Right atrium auricular region (tissue), 2 donors: ENCODE measurements at places on chromosomes 7 and 10. TPM values are rescaled to one million over a fixed set of nuclear protein-coding genes. Genes with fewer than 3 reads are reported as not detected.
A peak's percentile ranks its signal among the peaks of the same experiment; 100 is the strongest.

DNA sequence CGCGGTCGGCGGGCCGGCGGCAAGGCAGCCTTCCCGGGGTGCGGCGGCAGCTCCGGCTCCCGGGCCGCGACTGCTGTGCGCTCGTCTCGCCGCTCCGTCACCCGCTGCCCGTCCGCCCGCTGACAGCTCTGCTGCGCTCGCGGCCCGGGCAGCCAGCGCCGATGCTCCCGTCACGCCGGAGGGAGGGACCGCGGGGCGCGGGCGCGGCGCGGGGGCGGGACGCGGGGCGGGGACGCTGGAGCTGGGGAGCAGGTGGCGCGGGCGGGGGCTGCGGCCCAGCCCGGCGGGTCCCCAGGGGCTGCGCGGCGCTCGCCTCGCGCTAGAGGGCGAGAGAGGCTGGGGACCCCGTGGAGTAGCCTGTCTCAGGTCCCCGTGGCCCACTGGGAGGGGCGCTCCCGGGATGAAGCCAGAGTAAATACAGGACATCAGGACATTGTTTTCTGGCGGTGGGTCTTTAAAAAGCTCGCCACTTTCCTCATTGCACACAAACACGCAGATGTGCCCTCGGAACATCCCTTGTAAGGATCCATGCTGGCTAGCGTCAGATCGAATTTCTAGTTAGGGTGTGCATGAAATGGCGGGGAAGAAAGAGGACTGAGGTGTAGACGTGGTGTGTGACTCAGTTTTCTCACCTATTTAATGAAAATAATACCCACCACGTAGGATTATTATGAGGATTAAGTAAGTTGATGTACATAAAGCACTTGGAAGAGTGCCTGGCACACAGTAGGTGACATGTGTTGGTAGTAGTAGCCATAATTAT lies at the start of gene ELAPOR2:
Gene ELAPOR2, minus strand, starts transcription at position 130 of the 763 bp plus-strand sequence. CDS start 141 bp downstream, outside the sequence.
- peak; percentile 60 for DNase-seq

- DNase-seq = no peak
These were observed 155.1 kb upstream of the ETV1 start for GRCh38 chr7:14144538-14144937.

DNA sequence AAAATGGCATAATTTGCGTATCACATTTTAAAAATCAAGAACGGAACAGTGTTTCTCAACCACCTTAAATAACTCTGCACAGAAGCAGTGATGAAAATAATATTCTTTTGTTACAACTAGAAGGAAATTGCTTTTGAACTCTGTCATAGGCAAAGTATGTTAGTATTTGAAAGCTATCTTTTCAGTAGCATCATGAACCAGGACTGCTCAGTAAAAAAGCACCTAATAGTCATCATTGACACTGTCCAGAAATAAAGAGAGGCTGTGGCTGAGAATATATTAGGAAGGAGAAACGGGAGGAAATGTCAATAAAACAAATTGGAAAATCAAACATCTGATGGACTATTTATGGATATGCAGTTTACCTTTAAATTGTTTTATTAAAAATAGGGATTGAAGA lies 237.2 kb upstream of the AKR1E2 start:
- no peak for DNase-seq

DNA sequence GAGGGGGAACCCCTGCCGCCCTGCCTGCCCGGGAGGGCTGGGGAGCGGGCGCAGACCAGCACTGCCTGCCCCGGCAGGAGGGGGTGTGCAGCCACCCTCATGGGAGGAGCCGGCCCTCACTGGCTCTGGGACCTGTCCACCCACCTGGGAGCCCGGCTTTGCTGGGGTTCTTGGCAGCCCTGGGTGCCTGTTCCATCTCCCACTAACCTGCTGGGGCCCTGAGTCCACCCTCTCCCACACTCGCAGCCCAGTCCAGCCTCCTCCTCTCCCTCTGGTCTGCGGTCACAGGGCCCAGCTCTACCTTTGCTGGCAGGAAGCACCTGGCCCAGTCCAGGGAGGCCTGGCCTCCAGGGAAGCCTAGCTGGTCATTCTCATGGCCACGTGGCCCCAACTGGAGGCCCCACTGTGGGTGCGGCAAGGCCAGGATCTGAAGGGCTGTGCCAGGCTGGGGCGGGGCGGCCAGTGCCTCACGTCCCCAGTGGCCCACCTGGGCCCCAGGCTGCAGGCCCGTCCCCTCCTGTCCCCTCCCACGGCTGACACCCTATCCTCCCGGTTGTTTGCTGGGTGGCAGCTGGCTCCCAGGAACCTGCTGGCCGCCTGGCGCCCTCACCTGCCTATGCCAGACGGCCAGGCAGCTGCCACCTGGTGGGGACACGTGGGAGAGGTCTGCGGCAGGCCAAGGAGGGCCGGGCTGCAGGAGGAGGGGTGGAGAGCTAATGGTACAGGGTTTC lies at the start of gene TMEM184A:
Gene TMEM184A, minus strand, starts transcription at position 393 of the 731 bp plus-strand sequence. CDS start 721 bp downstream, outside the sequence.
- no peak for DNase-seq

GRCh38 chr10:88759366-88760101 lies at the start of gene LIPN:
LIPN (plus strand) TSS chr10:88760020; CDS start chr10:88761406, 1,386 bp downstream.
- DNase-seq = peak; percentile 60

- DNase-seq = no peak
These were observed 44.0 kb downstream of the CALD1 start for GRCh38 chr7:134823400-134823799.

DNA sequence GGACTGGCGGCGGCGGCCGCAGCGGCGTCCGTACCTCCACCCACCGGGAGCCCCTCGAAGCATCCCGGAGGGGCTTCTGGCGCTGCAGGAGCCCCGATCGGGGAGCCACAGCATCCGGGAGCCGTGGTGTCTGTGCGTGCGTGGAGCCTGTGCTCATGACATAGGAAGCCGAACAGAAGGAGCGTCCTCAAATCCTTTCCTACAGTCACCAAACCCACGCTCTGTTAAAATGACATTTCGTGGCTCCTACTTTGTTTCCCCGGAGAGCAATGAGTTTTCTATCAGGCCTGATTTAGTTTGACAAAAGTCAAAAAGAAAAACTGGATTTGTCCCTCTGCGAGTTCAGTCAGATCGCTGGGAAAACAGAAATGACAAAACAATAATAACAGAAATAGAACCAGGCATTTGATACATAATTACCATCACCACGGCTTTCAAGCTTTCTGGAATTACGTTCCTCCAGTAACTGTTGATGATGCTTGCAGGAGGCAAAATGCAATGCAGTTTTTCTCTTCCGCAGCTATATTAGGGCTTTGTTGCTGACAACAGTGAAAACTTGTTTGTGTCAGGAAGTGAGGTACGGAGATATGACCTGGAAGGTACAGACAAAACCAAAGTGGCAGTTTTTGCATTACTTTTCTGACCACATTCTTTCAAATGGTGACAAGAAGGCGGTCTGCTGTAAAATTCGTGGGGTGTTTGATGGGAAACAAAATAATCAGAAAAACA lies 219.3 kb upstream of the MKLN1 start:
- DNase-seq = no peak

DNA sequence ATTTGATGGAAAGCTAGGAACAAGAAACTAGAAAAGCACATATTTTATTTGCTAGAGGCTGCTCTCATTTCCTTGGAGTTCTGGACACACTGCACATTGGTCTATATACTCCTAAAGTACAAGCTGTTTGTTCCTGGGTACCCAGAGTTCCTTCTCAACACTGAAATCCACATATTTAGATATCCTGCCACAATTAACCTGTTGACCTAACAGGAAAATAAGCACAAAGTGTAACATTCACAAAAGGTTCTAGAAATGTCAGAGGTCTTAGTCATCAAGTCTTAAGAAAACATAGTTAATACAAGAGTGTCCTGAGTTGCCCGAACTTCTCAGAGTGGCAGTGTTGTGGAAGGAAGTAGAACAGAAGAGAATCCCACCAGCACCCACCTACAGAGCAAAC lies 115.6 kb downstream of the ELMO1 start:
- no peak for DNase-seq

GRCh38 chr7:9189703-9190102 lies 756.3 kb downstream of the NXPH1 start:
- DNase-seq = no peak

- no peak for DNase-seq
These were observed 26.6 kb upstream of the KAT6B start for GRCh38 chr10:74799721-74800221.

DNA sequence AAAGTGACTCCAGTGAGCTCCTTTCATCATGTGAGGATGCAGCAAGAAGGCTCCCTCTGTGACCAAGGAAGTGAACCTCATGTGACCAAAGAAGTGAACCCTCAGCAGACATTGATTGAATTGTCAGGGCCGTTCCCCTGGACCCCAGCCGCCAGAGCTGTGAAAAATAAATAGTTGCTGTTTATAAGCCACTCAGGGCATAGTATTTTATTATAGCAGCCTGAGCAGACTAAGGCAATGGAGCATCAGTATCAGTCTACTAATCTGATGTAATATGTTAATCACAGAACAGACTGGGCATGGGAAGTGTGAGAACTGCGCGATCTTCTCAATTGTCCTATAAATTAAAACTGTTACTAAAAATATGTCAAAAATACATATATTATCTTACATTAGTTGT lies 384.5 kb upstream of the PRKCQ start:
- DNase-seq = no peak

- DNase-seq = no peak
These were observed 1134.0 kb upstream of the LRRN3 start for GRCh38 chr7:109956916-109957315.

DNA sequence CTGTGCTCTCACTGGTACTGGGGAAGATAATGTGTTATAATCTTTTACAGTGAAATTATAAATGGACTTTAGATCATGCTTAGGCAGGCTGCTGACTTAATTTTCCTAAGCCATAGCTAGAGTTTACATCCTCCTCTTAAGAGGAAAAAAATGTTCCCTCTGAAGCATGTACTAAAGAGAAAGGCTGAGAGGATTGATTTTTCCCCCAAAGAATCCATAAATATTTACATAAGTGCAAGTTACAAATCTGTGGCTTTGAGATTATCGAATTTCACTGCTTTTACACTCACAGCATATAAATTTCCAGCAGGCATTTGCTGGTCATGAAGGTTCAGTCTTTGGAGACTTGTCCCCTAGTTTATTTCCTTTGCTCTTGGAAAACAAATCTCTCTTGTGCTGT lies 43.7 kb downstream of the CREB5 start:
- no peak for DNase-seq

GRCh38 chr7:157832421-157832820 lies 495.6 kb downstream of the DNAJB6 start:
- no peak for DNase-seq

DNA sequence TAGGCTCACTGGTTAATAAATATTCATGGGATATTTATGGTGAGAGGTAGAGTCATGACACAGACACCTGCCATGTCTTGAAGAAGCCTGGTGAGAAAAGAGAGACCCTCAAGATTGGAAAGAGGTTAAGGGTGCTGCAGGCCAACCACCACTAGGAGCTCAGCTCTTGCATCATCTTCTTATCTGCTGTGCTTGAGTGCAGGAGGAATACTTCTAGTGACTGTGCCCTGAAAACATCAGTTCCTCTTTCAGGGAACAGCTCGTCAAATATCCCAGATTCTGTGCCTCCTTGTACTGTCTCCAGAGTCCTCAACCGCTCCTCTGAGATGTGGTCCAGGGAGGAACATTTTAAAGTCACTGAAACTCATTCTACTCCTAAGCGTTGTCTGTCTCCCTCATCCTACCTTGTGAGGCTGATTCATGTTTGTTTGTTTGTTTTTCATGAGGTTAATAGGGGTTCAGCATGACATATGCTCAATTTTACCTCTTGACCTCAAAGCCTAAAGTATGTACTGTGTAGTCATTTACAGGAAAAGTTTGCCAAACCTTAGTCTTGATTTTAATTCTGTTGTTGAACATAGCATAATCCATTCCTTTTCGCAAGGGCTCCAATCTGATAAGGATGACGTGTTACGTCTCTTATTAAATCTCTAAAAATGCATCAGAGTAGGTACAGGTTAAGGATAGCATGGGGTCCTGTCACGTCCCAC lies 293.1 kb downstream of the C7orf25 start:
- DNase-seq = no peak

GRCh38 chr7:113867325-113867724 lies 51.5 kb downstream of the PPP1R3A start:
- DNase-seq = no peak

GRCh38 chr10:53325066-53325465 lies 552.5 kb upstream of the MBL2 start:
- no peak for DNase-seq

- DNase-seq = no peak
These were observed 25.8 kb downstream of the POLL start for GRCh38 chr10:101562231-101562630.

DNA sequence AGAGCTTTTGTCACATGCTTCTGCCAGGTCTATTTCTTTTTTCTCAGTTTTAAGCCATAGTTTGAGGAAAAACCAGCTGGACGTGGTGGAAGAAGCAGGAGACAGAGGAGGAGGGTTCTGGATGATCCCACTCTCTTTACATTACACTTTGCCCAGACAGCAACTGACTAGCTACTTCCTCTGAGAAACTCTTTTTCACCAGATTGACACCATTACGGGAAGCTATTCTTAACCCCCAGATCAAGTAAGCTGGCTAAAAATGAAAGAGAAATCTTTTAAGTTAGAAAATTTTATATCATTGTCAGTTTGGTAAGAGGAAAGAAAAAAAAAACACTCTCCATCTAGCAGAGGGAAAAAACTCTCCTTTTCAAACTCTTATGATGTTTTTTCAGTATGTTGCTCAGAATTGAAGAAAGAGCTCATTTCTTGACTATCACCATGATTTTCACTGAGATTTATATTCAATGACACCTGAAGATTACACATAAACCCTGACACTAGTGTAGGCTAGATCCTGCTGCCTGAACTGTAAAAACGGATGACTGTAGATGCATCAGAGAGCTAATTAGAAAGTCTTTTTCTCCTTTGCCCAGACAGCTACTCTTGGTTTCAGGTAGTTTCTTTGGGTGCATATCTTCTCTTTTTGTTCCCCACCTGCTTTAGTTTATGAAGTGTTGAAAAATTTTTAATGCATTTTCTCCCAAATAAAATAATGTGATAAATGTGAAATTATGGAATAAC lies 203.1 kb downstream of the TFEC start:
- DNase-seq = no peak

GRCh38 chr7:144824360-144824759 lies 11.5 kb downstream of the TPK1 start:
- no peak for DNase-seq

- DNase-seq = peak; percentile 62
These were observed 523 bp upstream of the CDH23 start for GRCh38 chr10:71396084-71396710.

GRCh38 chr7:101399759-101400158 lies 37.1 kb downstream of the COL26A1 start:
- DNase-seq = no peak

Gene ADIRF
- 67.8 TPM for total RNA-seq

Gene VENTX
- 0.63 TPM for total RNA-seq

Gene FAM180A
- 5.9 TPM for total RNA-seq

Gene GIMAP5
- 14.5 TPM for total RNA-seq

Gene TSPAN12
- 29.5 TPM for total RNA-seq

Gene MYOZ1
- total RNA-seq = 2.3 TPM

Gene NODAL
- not detected for total RNA-seq

Gene CHST12
- total RNA-seq = 14.2 TPM

Gene C10orf62
- total RNA-seq = 0.67 TPM

Gene NRP1
- total RNA-seq = 83.1 TPM

Gene COPG2
- 19.3 TPM for total RNA-seq

Gene TMUB1
- total RNA-seq = 53.6 TPM

Gene SH2D4B
- total RNA-seq = not detected

Gene BICC1
- 15.7 TPM for total RNA-seq

Gene PDIA4
- 32.3 TPM for total RNA-seq

Gene ICA1
- total RNA-seq = 51.8 TPM

Gene CUBN
- 0.94 TPM for total RNA-seq

Gene TNRC18
- 32.0 TPM for total RNA-seq

Gene BTBD16
- total RNA-seq = not detected
